ENCODE measurements at places on chromosomes 16 and 17. TPM values are rescaled to one million over a fixed set of nuclear protein-coding genes. Genes with fewer than 3 reads are reported as not detected.

DNA sequence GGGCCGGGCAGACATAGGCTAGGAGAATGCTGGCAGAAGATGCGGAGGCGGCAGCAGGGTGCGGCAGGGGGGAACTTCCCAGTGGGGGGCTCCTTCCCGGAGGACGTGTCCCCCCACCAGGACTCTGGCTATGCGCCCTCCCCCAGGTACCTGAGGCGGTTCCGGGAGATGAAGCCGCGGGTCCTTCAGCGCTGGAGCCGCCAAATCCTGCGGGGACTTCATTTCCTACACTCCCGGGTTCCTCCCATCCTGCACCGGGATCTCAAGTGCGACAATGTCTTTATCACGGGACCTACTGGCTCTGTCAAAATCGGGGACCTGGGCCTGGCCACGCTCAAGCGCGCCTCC, 3.4 kb downstream of the WNK4 start:
- DNase-seq: no peak

- peak; percentile 5 for DNase-seq
Measured at GRCh38 chr17:71423871-71424546, 696.8 kb upstream of the SOX9 start.

DNA sequence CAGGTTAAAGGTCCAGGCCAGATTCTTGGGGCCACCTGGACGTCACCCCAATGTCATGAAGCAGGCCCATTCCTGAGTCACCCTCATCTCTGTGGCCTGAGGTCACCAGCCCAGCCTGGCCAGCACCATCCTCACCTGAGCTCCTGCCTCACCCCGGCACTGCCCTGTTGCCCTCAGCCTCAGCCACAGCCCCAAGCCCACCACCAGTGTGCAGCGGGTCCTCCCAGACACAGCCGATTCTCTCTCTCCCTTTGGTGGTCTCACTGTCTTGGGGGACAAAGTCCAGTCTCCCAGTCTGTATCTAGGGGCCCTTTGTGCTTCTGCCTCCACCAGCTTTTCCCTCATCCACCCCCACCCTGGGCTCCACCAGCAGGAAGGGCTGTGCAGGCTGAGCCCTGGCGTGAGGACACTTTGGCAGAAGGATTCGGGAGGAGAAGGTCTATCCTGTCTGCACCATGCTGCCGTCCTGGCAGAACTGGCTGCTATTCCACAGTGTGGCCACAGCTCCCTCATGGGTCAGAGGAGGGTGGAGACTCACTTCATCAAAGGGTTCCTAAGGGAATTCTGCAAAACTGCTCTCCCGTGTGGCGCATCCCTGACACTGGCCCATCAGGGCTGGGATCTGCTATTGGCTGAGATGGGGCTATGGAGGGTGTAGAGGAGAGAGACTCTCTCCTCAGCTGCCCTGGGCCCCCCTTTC, 64.3 kb downstream of the PRMT7 start:
- peak; percentile 43 for DNase-seq

- DNase-seq: no peak
Measured at GRCh38 chr17:59807892-59808509, 84.7 kb downstream of the TUBD1 start.

- DNase-seq: no peak
Measured at GRCh38 chr17:67555855-67556254, 161.9 kb upstream of the NOL11 start.

- no peak for DNase-seq
Measured at GRCh38 chr17:17728550-17729251, 47.4 kb downstream of the RAI1 start.

DNA sequence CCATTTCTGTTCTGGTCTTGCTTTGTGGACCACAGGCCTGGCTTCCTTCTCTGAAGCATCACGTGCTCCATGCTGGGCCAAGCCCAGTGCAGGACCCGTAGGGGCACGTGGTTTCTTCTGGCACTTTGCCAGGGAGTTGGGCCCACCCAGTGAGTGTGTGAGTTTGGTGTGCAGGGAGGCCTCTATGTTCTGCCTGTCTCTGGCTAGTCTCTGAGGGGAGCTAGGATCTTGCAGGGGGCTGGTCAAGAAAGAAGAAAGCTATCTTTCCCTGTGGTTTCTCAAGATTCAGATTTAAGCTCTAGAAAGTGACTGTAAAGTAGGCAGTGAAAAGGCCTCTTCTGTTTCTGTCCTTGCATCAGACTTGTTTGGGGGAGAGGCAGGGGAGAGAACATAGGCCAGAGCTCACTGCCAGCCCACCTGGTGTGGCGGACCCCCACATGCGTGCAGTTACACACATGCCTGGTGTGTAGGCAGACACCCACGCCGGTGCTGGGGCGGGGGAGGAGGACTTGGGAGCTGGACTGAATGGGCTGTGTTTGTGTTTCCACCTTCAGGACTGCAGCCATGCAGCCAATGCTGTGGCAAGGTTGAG, 11.8 kb downstream of the LASP1 start:
- no peak for DNase-seq

- no peak for DNase-seq
Measured at GRCh38 chr16:66740533-66740932, 10.9 kb downstream of the DYNC1LI2 start.

GRCh38 chr16:54509456-54509855, 222.9 kb upstream of the IRX3 start:
- DNase-seq: no peak

DNA sequence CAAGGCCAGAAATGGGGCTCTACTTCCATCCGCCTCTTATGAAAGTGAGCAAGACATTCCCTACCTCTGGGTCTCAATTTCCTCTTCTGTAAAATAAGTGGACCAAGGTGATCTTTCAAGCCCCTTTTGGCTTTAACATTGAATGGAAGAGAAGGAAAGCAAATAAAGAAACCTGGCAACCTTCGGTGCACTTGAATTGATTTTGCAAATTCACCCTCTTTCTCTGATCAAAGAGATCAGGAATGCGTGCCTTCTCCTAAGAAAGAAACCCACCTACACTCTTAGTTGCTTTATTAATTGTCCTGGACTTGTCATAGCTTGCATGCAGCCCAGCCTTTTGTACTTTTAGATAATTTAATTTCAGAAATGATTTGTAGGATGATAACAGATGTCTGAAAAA, 3.0 kb downstream of the MSI2 start:
- DNase-seq: peak; percentile 60

DNA sequence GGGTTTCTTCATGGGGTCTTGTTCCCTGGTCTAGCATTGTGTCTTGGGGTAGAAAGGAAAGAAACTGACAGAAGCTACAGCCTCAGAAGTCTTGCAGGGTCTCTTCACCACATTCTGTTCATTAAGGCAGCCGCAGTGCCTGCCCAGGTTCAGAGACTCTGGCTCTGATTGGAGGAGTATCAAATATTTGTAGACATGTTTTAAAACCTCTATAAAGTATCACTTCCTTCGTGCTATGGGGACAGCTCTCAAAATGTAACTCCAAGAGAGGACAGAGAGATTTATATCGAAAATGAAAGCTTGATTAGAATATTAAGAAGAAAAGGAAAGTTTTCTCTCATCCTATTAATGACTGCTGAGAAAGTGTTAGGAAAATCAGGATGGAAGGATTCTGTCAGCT, 107.0 kb upstream of the CACNG3 start:
- no peak for DNase-seq

GRCh38 chr16:2779151-2779920, 2.3 kb upstream of the ELOB start:
- DNase-seq: no peak

DNA sequence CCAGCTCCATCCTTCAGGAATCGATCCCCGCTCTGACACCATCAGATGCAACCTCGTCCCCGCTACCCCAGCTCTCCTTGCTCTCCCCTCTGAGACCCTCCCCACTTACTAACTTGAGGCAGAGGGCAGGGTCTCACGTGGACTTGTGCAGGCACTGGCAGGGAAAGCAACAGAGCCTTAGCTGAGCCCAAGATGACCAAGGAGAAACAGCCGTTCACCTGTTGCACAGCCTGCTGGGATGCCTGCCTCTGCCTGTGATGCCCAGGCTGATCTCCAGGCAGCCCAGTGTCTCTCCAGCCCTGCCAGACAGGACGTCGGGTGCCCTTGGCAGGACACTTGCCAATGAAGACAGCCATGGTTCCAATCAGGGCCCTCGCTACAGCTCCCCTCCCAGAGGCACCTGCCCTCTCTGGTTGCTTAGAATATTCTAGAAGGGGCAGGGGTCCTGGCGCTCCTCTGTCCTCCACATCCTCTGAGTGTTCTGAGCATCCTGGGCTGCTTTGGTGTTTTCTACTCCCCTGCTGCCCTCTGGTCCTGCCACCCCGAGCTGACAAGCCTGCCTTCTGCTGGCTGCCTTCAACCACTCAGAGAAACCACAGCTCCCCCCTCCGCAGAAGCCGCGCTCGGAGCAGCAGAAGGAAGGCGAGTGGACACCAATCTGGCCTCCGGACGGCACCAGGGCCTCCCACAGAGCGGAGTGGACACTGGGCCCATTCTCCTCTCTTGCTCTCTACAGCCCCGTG, 6.7 kb downstream of the CEP295NL start:
- no peak for DNase-seq

DNA sequence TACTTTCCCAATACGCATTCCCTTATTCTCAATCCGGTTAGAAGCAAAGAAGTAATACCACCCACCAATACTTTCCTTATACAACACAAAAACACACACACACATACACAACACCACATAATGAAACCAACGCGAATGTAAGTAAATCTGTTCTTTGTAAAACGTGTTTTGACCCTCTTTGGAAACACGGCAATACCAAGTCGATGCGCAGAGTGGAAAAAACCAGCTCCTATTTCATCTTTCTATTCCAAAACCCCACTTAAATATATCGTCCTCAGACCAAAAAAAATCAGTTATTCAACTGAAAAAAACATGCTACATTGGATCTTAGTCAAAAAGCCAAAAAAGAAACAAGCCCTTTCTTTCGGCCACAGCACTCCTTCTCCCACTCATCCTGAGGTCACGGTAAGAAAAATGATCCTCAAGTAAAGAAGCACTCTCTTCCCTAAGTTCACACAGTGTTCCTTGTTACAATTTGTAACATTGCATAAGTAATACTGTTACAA, 31.0 kb upstream of the ARL4D start:
- DNase-seq: peak; percentile 68

DNA sequence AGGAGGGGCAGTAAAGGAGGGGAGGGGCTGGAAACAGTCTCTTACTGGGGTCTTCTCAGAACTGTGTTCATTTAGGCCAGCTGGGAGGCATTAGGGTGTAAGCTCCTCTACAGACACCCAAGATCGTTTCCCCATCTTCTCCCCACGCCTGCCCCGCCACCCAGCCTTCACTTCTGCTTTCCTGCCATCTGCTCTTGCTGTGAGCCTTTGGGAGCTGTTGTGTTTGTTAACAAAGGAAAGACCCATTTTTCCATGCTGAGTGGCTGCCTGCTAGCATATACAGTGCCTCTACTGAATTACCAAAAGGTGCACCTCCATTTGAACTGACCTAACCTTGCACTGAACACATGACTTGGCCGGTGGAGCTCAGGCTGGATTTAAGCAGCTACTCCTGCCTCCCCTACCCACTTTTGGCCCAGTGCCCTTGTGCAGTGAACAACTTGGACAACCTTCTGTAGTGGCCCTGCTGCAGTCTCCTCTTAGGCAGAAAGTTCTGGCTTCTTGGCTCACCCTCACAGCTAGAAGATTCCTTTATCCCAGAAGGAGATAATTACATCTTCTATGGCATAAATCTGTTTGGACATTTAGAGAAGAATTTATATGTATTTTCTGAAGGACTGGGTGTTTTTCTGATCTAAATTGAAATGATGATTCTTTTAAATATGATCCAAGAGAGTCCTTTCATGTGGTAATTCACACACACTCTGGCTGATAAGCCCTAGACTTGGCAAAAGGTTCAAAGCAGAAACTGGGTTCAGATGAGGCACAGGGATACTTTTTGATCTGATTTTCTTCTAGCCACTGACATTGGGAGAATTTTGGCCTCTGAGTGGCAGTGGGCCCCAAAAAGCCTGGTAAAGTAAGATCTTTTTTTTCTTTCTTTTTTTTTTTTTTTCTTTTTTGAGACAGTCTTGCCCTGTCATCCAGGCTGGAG, 81.9 kb upstream of the HNF1B start:
- DNase-seq: no peak

GRCh38 chr16:819336-820043, 19.0 kb upstream of the GNG13 start:
- no peak for DNase-seq

DNA sequence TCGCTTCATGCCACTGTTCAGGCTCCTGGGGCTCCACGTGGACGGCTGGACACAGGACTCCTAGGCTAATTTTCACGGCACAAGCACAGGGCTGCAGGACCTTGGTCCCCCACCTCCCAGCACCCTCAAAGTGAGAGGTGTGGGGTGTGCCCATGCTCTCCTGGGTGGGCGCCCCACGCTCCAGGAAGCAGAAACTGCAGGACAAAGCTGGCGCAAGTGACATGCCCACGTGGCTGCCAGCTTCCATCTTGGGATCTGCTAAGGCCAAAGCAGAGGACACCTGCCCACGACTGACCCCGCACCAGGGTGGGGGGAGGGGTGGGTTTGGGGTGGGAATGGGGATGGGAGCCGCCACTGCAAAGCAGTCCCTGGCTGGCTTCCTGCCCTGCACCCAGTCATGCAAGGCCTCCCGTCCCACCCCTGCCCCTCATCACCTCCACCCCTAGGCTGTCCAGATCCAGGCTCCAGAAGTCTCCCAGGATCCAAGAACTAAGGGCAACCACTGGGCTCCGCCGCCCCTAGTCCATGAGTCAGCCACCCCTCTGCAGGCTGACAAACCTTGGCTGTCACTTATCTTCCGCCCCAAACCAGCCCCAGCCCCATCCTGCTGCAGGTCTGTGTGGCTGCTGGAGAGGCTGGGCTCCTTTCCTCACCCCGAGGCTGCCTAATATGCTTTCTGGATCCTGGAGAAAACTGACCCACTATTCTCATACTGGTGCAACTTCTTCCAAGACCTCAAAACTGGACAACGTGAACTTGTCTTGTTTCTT, 11.1 kb downstream of the USP6 start:
- no peak for DNase-seq

DNA sequence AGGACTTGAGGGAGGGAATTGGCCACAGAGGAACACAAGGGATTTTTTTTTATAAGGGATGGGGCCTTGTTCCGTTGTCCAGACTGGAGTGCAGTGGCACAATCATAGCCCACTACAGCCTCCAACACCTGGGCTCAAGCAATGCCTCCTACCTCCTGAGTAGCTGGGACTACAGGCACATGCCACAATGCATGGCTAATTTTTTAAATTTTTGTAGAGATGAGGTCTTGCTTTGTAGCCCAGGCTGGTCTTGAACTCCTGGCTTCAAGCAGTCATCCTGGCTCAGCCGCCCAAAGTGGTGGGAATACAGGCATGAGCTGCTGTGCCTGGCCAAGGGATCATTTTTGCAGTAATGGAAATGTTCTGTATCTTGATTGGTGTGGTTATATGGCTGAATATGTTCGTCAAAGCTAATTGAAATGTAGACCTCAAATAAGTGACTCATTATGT, 56.9 kb downstream of the VMP1 start:
- DNase-seq: no peak

Gene RPGRIP1L
- total RNA-seq: 10.3 TPM

Gene CCL1
- not detected for total RNA-seq

Gene RNF213
- 67.2 TPM for total RNA-seq

Gene AANAT
- total RNA-seq: 1.3 TPM

Gene IL34
- 4.6 TPM for total RNA-seq

Gene CTRB2
- total RNA-seq: not detected

Gene PRAC2
- not detected for total RNA-seq

Gene C1QTNF8
- total RNA-seq: not detected

Gene DNAJA2
- 94.5 TPM for total RNA-seq

Gene TBC1D16
- total RNA-seq: 104 TPM

Gene PERCC1
- total RNA-seq: not detected

Gene ZNF594
- 16.2 TPM for total RNA-seq

Gene OR3A2
- total RNA-seq: 2.8 TPM

Data from GM23338 (cell line).